EL (cell line): ENCODE measurements at places on chromosomes 1 and 21.

- DNase-seq: no peak
These were observed 16.7 kb downstream of the CASP9 start for GRCh38 chr1:15507278-15507677.

DNA sequence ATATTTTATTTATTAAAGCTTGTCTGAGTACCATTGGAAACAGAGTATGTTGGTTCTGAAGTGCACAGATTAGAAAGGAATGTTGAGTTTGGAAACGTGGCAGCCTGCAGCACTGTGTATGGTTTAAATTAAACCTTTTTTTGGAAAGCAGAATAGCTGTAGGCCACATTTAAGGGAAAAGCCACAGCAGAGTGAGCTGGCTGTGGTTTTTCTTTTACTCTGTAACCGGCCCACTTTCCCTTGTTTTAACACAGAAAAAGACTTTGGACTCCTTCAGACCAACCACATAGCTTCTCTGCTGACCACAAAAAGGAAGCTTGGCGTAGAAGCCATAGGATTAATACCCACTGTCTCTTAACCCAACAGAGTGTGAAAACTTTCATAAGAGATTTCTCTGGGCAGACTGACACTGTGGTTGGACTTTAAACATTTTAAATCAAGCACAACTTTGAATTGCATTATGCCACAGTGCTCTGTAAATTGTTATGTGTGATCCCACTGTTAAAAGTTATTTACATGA is 75.2 kb downstream of the NFIA start:
- DNase-seq: peak; percentile 46

- DNase-seq: peak; percentile 45
These were observed 201.1 kb downstream of the MATN1 start for GRCh38 chr1:30522031-30523004.

- no peak for DNase-seq
These were observed 32.7 kb downstream of the DDI2 start for GRCh38 chr1:15649937-15650336.

DNA sequence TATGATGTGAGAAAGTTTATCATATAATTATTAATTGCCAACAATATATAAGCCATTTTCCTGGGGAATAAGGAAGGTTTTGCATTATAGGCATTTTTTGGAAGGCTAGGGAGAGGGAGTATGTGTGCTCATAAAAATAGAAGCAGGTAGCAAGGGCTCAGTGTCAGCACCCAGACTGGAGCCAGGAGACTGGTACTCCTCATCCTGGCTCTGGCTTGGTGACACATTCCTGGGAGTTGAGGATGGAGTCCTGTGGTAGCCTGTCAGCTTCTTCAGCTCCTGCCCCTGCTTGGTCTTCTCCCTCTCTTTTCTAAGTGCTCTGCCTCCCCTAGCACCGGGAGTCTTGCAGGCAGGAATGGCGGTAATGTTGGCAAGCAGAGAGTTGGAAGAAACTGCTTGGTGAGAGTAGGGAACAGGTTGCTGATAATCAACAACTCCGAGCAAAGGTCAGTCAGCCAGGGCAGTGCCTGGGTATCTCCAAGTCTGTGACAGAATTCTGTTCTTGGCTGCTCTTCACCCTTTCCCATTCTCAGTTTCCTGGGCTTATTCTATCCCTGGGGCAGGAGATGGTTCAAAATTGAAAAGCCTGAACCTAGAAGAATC is 23.0 kb downstream of the GIPC2 start:
- DNase-seq: no peak

DNA sequence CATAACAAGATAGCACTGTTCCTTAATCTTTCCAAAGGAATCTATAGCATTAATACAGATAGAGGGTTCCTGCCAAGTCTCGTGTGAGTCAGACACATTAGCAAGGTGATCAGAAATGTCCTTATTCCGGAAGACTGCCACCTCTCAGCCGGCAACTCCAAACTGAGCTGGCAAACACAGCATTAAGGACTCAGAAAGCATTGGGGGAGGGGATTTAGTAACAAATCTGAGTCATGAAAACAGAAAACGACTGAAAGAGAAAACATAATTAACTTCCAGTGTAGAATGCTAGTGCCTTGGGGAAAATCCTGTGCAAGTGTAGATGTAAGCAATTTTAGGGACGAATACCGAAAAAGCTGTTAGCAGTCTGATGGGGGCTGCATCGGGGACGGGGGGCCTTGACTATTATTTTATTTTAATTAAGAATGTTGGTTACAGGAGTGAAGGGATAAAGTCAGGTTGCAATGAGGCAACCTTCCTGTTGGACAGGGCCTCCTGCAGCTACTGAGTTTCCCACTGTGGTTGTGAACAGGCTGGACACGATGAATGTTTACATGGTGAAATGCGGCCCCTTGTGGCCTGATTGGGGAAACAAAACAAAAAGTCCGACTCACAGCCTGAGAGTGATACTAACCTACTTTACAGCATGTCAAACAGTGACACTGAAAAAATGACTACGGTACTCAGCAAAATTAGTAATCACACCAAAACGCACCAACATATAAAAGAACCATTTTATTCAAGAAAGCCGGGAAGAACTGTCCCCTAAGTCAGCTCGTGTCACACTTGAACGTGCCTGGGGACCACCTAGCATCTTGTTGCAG is 20.7 kb downstream of the MIS18A start:
- peak; percentile 75 for DNase-seq

DNA sequence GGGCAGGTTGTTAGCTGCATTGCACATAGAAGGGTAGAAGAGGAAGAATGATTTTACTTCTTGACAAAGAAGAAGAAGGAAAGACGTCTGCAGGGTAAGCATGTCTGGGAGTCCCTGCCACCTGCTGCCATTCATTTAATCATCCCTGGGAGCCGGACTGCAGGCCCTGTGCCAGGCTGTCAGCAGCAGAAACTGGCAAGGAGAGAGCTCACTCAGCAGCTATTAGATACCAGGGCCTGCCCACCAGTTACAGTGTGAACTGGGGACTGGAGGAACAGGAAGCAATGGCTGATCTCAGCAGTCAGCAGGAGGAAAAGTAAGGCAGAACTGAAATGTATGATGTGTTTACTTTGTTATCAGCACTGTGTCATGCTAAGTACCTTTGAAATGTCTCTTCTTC is 75.7 kb upstream of the C1orf87 start:
- no peak for DNase-seq

- DNase-seq: no peak
These were observed 90.4 kb downstream of the KCNN3 start for GRCh38 chr1:154779551-154780189.
